ENCODE measurements at places on chromosomes 6 and 20. TPM values are rescaled to one million over a fixed set of nuclear protein-coding genes. Genes with fewer than 3 reads are reported as not detected.

Gene PTK6
- total RNA-seq: under 0.01 TPM

Gene RAET1E
- not detected for total RNA-seq

Gene DST
- 179 TPM for total RNA-seq

Gene MYMX
- total RNA-seq: 0.13 TPM

Gene PRL
- not detected for total RNA-seq

Gene ZCCHC3
- 15.8 TPM for total RNA-seq

Gene CCDC170
- under 0.01 TPM for total RNA-seq

Gene HTR1B
- 2.1 TPM for total RNA-seq

Gene XKR7
- not detected for total RNA-seq

Gene NRM
- 2.1 TPM for total RNA-seq

Gene EYA2
- not detected for total RNA-seq

Gene HLA-DQA1
- not detected for total RNA-seq

Gene MYCT1
- 120 TPM for total RNA-seq

Gene CTAGE9
- total RNA-seq: not detected

Gene C20orf141
- total RNA-seq: not detected

Gene TCF21
- total RNA-seq: not detected

Gene MATN4
- under 0.01 TPM for total RNA-seq

Gene RAB23
- total RNA-seq: 4.2 TPM

Gene MEI4
- not detected for total RNA-seq

Gene DLL1
- total RNA-seq: 2.6 TPM

Gene HDGFL1
- total RNA-seq: not detected

Gene NKAIN4
- total RNA-seq: not detected

Gene C6orf47
- 22.9 TPM for total RNA-seq

Gene NR2E1
- total RNA-seq: not detected

Gene RBPJL
- total RNA-seq: not detected

Gene GNMT
- 0.13 TPM for total RNA-seq

Gene SCGN
- total RNA-seq: under 0.01 TPM

Gene ENTPD6
- 43.0 TPM for total RNA-seq

Gene SNAP25
- not detected for total RNA-seq

Gene TMEM244
- not detected for total RNA-seq

Gene C4B
- 0.77 TPM for total RNA-seq

Gene INSM1
- total RNA-seq: not detected

Gene ANKRD66
- total RNA-seq: not detected

Gene GSTA3
- not detected for total RNA-seq

Gene MCHR2
- total RNA-seq: not detected

Measured in dermis microvascular lymphatic vessel endothelial cell (primary cell).